Neural progenitor cell (in vitro differentiated cells): ENCODE measurements at places on chromosomes 16 and 17.

- H3K36me3 ChIP-seq: no peaks in the 10 kb centered on the region
- no peak overlapping the region for H3K4me3 ChIP-seq
- no peaks in the 10 kb centered on the region for H3K27me3 ChIP-seq
- H3K4me1 ChIP-seq: no peaks in the 10 kb centered on the region
- no peak overlapping the region for H3K27ac ChIP-seq
- no peak for DNase-seq
These were observed 18.3 kb downstream of the ITGAX start for GRCh38 chr16:31373235-31373634.

DNA sequence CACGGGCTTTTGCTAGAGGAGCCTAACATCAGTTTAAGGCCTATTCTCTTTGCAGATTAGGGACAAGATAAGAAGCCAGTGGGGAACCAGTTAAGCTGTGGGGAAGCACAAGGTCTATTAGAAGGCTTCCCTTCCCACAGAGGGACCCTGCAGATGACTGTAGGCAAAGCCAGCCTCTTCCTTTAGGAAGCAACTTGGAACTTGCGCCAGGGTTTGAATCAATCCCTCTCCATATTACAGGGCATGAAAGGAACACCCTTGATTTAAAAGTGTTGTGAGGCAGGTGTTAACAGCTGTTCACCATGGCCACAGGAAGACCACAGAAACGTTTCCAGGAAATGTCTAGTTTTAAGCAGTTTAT is 77.3 kb downstream of the RPTOR start:
- no peaks in the 10 kb centered on the region for H3K36me3 ChIP-seq
- DNase-seq: peak; percentile 40
- H3K27ac ChIP-seq: no peak overlapping the region
- H3K4me3 ChIP-seq: no peak overlapping the region

GRCh38 chr17:59121901-59122480 is 15.3 kb upstream of the TRIM37 start:
- H3K4me1 ChIP-seq: no peaks in the 10 kb centered on the region
- no peaks in the 10 kb centered on the region for H3K27me3 ChIP-seq
- no peak for DNase-seq

DNA sequence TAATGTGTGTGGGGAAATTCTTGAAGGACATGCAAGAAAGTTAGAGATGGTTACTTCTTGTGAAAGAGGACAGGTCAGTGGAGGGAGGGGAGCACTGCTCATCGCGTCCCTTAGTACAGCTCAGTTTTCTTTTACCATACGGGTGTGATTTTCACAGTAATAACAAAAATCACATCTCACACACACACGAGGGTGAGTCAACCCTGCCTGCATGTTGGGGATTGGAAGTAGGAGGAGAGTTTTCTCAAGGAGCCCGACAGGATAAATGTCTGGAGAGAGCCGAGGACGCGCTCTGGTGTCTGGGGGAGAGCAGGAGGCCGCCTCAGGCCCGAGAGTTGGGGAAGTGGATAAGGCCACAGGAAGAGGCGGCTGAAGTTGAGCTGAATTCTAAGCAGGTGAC is 16.4 kb downstream of the PLCD3 start:
- H3K36me3 ChIP-seq: no peaks in the 10 kb centered on the region
- no peak overlapping the region for H3K27ac ChIP-seq
- H3K4me1 ChIP-seq: no peaks in the 10 kb centered on the region
- DNase-seq: no peak
- no peak overlapping the region for H3K4me3 ChIP-seq

GRCh38 chr17:41959336-41960095 is 7.1 kb upstream of the CNP start:
- DNase-seq: peak; percentile 58
- H3K4me3 ChIP-seq: no peak overlapping the region
- no peaks in the 10 kb centered on the region for H3K36me3 ChIP-seq
- H3K27ac ChIP-seq: no peak overlapping the region
- H3K27me3 ChIP-seq: no peaks in the 10 kb centered on the region

- H3K4me1 ChIP-seq: peaks cover 10% of the 10 kb centered on the region
- H3K27me3 ChIP-seq: peaks cover 69% of the 10 kb centered on the region
- peak; percentile 73 for DNase-seq
These were observed 1.1 kb upstream of the MYH11 start for GRCh38 chr16:15857724-15858560.

DNA sequence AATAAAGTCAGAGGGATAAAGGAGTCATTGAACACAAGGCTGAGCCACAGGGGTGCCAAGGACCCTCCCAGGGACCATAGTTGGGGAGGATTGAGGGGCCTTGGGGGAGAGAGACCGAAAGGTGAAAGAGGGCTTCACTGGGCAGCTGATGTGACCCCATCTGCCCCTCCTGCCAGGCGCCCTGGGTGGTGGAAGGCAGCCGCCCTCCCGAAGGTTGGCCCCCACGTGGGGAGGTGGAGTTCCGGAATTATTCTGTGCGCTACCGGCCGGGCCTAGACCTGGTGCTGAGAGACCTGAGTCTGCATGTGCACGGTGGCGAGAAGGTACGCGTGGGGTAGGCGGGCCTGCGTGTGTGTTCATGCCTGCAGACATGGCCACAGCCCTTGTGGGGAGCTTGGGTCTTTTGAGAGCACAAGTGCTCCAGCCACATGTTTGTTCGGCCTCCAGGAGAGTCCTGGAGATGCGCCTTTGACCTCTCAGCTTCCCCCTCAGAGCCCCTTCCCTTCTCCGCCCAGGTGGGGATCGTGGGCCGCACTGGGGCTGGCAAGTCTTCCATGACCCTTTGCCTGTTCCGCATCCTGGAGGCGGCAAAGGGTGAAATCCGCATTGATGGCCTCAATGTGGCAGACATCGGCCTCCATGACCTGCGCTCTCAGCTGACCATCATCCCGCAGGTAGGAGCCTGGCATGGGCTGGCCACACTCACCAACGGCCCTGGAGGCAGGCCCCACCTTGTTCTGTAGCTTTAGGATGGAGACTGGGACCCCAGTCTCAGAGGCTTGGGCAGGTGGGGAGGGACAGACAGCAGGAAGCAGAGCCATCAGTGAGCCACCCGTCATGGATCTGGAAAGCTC is 24.1 kb downstream of the ANKRD40 start:
- no peak overlapping the region for H3K4me3 ChIP-seq
- H3K36me3 ChIP-seq: no peaks in the 10 kb centered on the region
- no peak overlapping the region for H3K27ac ChIP-seq
- peaks cover 13% of the 10 kb centered on the region for H3K4me1 ChIP-seq
- DNase-seq: no peak

GRCh38 chr17:41785091-41785858 is 1.2 kb downstream of the JUP start:
- H3K27me3 ChIP-seq: no peaks in the 10 kb centered on the region
- H3K36me3 ChIP-seq: no peaks in the 10 kb centered on the region
- peak overlapping the region; percentile 83 for H3K4me3 ChIP-seq
- DNase-seq: peak; percentile 94
- H3K27ac ChIP-seq: peak overlapping the region; percentile 89
